Activated naive CD4-positive, alpha-beta T cell treated with anti-CD3 and anti-CD28 coated beads for 36 hours (primary cell): ENCODE measurements at places on chromosomes 16 and 17.
A peak's percentile ranks its signal among the peaks of the same experiment; 100 is the strongest.

DNA sequence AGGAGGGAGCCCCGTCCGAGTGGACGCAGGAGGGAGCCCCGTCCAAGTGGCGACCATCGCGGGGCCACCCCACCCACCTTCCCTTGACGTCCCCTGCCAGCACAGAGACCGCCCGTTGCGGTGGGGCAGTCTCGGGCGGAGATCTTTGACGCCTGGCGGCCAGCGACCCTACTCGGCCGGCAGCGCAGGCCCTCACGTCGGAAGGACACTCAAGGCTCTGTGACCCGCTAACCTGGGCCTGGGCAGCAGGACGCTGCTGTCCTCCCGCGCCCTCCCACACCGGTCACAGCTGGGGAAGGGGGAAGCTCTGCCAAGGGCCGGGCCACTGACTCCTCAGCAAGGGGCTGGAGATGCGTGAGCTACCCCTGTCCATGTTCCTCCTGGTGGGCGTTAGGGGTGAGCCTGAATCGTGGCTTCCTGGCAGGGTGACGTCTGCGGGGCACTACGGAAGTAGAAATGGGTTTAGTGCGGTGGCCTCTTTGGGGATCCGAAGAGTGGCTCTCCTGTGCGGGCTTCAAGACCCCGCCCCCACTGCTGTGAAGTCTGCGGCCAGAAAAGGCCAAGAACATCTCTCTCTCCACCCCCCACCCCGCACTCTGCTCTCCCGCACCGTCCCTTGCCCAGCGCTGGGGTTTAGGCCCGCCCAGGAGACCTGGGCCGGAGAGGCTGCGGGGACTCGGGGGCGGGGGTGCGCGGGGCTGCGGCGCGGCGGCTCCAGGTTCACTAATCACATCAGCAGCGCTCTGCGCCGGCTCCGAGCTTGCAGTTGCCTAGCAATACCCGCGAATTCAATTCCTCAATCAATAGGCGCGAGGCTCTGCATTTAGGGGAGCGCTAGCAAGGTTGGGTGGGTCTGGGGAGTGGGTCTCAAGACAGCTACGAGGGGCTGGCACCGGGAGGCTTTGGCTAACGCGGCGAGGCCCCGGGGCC, 5.8 kb downstream of the CBX8 start:
- DNase-seq = peak; percentile 38

DNA sequence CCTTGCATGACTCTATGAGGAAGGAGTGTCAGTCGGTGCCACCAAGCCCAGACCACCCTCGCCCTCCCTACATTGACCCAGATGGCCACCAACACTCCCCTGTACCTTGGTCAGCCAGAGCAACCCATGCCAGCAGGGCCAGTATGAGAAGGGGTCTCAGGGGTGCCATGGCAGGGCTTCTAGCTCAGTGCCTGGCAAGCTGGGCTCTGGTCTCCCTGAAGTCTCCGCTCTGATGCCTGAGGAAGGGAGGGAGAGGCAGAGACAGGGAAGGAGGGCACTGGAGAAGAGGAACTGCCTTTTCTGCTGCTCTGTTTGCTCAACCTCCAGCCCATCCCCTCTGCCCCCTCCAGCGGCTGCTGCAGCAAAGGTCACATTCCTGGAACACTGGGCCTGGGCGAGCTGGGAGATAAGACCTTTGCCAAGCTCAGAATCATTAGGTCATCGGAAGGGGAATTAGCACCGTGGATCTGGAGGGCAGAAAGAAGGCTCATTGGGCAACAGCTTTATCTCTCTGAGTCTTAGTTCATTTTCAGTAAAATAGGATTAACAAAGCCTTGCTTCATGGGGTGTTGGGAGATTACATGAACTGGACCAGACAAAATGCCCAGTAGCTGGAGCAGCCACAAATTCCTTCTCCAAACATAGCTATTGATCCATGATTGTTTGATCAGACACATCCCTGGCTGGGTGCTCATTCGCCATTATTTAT, at the start of gene VTN:
Gene VTN (minus strand): TSS at position 273 of the 709 bp plus-strand sequence. CDS start 104 bp downstream, at position 169.
- no peak for DNase-seq

DNA sequence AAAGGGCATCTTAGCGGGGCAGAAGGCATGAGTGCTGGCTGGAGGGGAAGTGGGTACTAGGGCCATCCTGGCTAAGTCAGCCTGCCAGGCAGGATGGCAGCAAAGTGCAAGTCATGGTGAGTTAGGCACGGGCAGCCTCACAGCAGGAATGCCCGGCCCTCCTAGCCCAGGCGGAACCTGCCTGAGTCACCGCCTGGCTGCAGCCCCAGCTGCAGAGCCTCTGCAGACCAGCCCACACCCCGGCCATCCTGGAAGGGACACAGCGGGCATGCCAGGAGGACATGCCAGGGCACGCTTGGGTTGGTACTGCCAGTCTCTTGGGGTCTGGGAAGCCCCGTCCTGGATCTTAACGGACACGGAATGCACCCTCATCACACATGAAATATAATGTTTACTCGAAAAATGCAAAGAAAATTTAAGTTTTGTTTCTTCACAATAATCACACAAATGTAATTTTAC, 5.0 kb upstream of the ALDH3A1 start:
- no peak for DNase-seq

DNA sequence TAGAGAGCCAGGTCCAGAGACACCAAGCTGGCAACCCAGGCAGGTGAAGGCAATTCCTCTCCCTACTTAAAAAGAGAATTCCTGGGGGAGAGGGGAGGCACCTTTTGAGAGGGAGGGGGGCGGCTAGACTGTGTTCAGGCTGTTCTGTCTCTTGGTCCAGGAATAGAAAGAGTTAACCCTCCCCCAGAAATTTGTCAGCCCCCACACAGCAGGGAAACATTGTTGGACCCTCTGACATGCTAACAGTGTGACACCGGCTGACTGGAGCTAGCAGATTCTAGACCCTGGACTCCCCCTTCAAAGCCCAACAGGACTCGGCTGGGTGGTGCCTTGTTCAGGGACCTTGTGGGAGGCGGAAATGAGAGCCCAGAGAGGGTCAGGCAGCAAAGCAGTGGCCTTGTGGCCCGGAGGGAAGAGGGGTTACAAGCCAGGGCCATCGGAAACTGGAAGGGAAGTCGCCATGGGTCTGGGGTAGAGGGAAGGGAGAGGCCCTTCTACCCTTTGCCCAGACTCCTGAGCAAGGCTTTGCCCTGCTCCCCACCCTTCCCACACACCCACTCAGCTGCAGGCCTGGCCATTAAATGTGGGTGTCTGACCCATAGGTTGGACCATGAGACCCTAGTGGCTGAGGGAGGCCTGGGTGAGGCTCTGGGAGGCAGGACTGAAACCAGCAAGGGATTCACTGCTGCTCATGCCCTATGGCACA, 44.6 kb downstream of the RAI1 start:
- DNase-seq = no peak

GRCh38 chr17:66655861-66656260, 179.1 kb upstream of the CACNG5 start:
- DNase-seq = peak; percentile 82

DNA sequence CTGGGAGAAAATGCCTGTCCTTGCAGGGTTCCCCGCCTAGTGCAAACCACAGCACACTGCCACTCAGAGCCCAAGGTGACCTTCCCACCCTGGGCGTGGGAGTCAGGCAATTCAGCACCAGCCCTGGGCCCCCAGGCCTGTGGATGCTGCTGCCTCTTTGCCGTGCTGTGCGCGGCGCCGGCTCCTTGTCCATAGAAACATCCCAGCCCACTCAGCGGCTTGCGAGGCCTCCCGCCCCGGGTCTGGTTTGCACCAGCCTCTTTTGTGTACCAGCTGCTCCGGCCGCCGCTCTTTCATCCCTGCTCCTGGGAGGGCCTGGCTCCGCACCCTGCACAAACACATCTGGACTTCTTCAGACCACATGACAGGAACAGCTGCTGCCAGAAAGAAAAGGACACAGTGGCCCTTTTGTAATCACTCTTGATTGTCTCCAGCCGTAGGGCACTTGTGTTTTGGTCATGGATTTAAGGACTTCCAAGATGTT, 75.4 kb upstream of the SDK2 start:
- DNase-seq = no peak

DNA sequence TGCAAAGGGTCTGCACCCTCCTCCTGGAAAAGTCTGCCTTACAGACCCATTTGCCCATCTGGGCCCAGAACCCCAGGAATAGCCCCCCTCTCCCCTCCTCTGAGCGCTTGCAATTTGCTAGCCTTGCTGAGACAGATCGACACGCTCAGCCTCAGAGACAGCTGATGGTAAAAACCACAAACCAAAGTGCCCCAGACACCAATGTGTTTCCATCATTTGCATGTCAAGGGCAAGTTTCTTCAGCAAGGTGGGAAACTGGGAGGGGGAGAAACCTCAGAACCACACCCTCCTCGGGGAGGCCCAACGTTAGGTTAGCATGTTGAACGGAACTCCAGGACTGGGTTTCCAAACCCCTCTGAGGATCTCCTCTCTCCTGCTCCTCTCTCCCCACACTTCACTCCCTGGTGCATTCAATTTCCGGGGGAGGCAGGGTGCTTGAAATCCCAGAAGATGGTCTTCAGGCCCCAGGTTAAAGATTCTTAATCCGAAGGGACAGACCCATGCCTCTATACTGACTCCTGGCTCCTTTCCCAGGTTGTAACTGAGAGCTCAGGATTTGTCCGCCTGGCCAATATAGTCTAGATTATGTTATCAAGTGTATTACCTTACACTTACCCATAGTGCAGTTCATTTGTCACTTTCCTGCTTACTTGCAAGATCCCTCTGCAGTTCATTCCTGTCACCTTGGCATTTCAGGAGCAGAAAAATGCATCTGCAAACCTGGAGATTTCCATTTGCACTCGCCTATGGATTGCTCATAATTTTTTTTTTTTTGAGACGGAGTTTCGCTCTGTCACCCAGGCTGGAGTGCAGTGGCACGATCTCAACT, 1.3 kb upstream of the CUEDC1 start:
- peak; percentile 65 for DNase-seq
